ENCODE measurements at places on chromosomes 5 and 9.

- no peak for DNase-seq
These were observed 121.9 kb downstream of the LPAR1 start for GRCh38 chr9:110916403-110916802.

- no peak for DNase-seq
These were observed 77.1 kb upstream of the ADAMTS2 start for GRCh38 chr5:179422213-179422855.

- no peak for DNase-seq
These were observed 3.9 kb downstream of the NIPAL4 start for GRCh38 chr5:157463621-157464518.

DNA sequence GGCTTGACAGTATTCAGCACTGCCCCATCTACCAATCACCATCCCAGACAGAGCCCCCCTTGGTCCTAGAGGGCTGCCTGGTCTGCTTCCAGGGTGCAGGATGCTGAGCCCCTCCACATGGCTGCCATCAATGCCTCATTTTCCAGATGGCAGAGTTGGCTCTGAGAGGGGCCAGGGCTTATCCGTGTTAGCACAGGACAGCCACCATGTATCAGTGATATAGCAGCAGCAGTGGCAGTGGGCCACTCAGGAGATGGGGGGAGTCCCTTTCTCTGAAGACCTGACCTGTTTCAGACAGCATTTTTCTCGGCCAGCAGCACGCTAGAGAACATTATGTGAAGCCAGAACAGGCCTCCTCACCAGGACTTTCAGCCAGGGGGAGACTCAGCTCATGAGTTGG is 1.6 kb upstream of the SMIM32 start:
- DNase-seq = no peak

GRCh38 chr5:168135897-168136296 is 155.5 kb upstream of the WWC1 start:
- no peak for DNase-seq

- DNase-seq = no peak
These were observed 1.9 kb downstream of the IRGM start for GRCh38 chr5:150848271-150848670.

DNA sequence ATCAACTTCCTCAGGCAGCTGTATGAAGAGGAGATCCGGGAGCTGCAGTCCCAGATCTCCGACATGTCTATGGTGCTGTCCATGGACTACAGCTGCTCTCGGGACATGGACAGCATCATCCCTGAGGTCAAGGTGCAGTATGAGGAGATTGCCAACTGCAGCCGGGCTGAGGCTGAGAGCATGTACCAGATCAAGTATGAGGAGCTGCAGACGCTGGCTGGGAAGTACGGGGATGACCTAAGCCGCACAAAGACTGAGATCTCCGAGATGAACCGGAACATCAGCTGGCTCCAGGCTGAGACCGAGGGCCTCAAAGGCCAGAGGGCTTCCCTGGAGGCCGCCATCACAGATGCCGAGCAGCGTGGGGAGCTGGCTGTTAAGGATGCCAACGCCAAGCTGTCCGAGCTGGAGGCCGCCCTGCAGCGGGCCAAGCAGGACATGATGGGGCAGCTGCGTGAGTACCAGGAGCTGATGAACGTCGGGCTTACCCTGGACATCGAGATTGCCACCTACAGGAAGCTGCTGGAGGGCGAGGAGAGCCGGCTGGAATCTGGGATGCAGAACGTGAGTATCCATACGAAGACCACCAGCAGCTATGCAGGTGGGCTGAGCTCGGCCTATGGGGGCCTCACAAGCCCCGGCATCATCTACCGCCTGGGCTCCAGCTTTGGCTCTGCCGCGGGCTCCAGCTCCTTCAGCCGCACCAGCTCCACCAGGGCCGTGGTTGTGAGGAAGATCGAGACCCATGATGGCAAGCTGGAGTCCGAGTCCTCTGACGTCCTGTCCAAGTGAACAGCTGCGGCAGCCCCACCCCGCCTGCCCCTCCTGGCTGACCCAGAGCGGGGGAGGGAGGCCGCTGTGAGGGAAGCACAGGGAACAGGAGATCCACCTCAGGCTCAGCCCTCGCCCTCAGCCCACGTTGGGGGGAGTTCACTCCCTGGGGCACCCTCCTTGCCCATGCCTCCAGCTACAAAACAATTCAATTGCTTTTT is 84.0 kb downstream of the SEC61B start:
- DNase-seq = no peak

- DNase-seq = peak; percentile 9
These were observed 92.3 kb downstream of the FANCC start for GRCh38 chr9:95225076-95225725.

- DNase-seq = no peak
These were observed 498.8 kb downstream of the KIF4B start for GRCh38 chr5:155512329-155512728.

DNA sequence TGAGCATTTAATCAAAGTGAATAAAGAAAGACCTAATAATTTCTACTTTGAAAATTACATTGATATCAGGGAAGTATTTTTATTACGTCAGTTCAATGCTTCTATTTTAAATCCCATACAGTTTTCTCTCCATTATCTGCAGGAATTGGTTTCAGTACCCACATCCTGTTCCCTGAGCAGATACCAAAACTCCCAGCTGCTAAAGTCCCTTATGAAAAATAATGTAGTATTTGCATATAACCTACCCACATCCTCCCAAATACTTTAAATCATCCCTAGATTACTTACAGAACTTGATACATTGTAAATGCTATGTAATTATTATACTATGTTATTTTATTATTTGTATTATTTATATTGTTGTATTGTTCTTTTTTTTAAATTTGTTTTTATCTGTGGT is 125.4 kb upstream of the MINAR2 start:
- DNase-seq = no peak

DNA sequence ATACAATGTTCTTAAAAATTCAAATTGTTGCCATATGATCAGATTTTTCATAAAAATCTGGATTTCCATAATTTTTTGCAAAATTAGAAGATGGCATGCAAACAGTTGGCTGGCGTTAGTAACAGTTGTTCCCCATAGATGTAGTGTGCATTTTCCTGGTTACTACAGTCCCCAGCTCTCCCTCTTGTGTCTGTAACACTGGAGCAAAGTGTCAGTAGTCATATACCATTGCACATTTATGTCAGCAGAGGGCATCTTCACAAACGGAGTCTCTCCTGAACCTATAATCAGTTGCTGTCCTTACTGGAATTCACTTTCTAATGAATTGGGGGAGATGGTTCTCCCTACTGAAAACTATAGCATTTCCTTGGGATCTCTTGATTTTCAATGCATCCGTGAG is 44.7 kb upstream of the DMAC1 start:
- no peak for DNase-seq

DNA sequence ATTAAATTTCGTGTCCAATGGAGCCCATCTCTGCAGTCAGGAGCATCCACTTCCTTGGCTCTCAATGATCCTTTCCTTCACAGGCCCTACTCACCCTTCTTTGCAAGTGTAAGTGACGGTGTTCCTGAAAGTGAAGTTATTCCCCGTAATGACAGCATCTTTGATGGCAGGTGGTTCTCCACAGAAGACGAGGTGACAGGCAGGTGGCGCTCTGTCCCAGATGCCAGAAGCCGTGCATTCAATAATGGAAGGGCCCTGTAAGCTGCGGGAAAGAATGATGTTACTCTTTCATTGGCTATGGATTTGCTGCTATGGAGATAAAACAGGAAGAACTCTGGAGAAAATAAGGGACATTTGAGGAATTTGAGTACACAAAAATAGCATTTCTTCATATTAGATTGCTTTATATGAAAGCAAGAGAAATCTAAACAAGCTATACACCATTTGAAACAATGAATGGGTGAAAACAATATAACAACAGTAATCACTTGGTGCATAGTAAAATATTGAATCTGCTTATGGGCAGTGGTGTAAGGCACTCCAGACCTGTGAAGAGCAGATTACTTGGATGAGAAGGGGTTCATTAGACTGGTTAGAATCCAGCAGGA is 89.9 kb upstream of the TXNDC8 start:
- DNase-seq = peak; percentile 22

DNA sequence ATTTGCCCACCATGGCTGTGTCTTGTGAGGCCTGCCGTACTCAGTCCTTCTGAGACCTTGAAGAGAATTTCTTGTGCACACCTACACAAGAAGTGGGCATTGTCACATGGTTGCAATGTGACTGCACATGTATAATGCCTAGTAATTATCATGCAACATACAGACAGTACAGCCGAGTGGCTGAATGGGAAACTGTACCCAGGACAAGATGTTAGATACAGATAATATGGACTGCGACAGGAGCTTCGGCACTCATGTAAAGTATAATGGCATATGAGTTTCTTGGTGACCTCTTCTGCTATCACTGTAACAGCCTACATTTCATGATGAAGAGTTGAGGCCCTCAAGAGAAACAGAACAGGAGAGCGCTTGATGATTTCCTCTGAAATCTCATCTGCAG is 4.8 kb upstream of the PRKACG start:
- no peak for DNase-seq

- DNase-seq = peak; percentile 63
These were observed 133.2 kb downstream of the MTX3 start for GRCh38 chr5:79857714-79858409.

- no peak for DNase-seq
These were observed 87.3 kb upstream of the PCSK5 start for GRCh38 chr9:75803130-75803529.

- no peak for DNase-seq
These were observed 178.5 kb downstream of the GDNF start for GRCh38 chr5:37661227-37661920.

DNA sequence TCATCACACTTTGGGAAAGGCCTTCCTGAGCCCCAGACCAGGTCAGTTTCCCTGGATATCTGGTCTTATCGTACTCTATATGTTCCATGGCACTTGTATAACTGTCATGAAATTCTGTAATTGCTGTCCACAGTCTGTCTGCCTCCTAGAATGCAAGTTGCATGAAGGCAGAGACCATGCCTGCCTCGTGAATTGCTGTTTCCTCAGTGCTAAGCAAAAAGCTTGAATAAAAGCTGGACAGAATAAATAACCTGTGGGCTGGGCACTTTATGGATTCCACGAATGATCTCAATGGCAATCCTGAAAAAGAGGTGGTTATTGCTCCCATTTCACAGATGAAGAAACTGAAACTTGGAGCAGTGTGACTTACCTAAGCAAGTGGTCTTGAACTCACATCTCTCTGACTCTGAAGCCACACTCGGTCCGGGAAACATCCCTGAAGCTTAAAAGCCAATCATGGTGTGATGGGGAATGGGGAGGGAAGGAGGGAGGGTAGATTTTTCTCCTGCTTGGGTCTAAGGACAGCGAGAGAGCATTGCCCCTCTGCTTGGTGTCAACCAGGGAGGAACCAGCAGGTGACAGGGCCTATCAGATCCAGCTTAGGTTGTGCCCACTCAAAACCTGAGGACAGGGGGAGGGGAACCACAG is 13.2 kb upstream of the LHX2 start:
- DNase-seq = no peak

DNA sequence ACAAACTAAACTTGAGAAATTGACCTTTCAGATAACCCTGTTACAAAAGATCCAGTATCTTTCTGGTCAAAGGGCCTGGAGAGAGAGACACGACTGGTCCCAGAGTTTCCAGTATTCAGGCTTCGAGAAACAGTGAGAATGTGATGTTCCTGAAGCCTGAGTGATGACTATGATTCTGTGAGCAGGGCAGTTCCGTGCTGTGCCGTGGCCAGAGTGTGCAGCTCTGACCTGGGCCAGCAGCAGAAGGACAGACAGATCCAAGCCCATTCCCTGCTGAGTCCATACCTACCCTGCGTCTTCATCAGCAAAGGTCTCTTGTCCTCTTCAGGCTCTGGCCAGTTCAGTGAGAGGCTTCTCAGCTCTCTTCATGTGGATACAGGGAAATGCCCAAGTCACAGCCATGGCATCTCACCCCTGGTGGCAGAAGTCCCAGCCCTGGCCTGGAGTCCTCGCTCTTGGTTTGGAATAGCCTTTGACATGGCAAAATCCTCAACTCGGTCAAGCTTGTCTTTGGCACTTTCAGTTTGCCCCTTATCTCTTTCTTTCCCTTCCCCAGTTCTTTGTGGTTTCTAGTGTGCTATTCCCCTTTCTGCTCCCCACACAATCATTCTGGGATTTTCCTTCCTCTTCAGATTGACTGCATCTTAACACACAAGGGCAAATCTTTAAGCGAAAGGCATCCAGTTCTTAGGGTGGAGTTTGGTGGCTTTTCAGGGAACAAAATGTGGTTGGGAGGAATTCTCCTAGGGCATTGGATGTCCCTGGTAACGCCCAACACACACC is 107.7 kb downstream of the LIFR start:
- DNase-seq = no peak

- DNase-seq = no peak
These were observed 42.5 kb upstream of the GOLM1 start for GRCh38 chr9:86141843-86142242.

DNA sequence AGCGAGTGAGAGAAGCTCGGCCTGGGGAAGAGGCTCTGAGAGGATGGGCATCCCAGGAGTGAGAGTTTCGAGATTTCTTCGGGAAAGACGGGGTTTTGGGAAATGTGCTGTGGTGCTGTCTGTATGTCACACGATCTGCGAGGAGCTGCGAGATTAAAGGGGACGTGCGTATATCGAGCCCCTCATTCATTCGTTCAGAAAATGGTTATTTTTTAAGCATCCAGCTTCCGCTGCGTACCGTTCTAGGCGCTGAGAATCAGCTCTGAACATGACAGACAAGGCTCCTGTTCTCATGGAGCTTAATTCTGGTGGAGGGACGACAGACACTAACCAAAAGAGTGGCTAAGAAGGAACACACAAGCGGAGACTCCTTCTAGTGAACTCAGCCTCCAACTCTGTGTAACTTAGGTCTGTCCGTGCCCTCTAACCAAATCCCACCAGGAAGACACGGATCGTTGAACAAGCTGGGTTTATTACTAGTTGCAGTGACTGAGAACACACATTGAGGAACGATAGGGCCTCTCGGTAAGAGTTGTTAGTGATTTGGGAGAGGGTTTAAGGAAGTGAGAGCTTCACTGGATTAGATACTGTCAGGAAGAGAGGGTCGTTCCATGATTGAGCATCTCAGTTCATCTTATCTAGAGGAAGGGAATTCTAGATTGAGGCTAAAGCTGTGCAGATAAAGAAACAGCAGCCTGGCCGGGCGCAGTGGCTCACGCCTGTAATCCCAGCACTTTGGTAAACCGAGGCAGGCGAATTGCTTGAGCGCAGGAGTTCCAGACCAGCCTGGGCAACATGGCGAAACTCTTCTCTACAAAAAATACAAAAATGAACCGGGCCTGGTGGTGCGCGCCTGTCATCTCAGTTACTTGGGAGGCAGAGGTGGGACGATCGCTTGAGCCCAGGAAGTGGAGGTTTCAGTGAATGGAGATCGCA is 1.0 kb upstream of the FBXW11 start:
- DNase-seq = no peak

DNA sequence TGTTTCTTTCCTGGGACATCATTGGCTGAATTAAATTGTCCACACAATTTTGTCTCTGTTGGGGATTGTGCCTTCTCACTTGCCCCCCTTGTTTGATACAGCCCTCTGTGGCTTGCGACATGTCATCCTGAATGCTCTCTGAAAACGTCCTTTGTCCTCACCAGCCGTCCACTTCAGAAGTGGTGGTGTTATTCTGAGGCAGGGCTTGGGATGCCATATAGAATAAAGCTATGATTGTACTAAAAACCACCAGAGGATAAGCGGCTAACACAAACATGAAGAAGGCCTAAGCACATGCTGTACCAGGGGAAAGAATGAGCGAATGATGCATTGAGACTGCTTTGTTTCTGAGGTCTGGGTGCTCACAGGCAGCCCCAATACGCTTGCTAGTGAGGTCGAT is 3.5 kb upstream of the SNX30 start:
- DNase-seq = no peak

Measured in hindlimb muscle (tissue), 1 donor.